ENCODE measurements at places on chromosomes 7 and 10.
A peak's percentile ranks its signal among the peaks of the same experiment; 100 is the strongest.

DNA sequence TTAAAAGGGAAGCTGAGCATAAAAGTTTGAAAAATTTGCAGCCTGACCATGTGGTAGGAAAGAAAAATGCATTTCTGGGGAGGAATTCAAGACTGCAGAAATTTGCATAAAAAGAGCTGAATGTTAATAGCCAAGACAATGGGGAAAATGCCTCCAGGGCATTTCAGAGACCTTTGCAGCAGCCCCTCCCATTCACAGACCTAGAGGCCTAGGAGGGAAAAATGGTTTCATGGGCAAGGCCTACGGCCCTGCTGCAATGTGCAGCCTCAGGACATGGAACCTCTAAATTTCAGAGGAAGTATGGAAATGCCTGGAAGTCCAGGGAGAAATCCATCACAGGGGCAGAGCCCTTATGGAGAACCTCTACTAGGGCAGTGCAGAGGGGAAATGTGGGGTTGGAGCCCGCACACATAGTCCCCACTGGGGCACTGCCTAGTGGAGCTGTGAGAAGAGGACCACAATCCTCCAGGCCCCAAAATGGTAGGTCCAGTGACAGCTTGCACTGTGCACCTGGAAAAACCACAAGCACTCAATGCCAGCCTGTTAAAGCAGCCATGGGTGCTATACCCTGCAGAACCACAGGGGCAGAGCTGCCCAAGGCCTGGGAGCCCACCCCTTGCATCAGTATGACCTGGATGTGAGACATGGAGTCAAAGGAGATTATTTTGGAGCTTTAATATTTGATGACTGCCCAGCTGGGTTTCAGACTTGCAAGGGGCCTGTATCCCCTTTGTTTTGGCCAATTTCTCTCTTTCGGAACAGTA is 243.8 kb downstream of the DNAJB9 start:
- DNase-seq, result no peak

DNA sequence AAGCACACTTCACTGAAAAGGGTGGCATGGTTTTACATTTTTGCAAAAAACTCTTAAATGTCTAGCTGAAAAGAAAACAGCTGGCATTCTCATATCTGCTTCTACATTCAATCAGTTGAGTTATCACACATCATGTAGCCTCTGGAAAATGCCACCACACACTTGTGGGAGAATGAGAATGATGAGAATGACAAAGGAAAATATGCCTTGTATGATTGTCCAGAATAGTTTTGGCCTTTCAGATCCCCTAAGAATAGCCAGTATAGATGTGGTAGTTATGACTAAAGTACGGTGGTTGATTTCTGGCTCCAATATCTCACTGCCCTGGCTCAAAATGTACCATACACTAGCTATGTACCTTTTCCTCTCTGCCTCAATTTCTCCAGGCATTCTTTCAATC is 30.2 kb upstream of the FRMD4A start:
- DNase-seq, result no peak

GRCh38 chr10:20040012-20040411 is 223.8 kb downstream of the PLXDC2 start:
- DNase-seq, result no peak

DNA sequence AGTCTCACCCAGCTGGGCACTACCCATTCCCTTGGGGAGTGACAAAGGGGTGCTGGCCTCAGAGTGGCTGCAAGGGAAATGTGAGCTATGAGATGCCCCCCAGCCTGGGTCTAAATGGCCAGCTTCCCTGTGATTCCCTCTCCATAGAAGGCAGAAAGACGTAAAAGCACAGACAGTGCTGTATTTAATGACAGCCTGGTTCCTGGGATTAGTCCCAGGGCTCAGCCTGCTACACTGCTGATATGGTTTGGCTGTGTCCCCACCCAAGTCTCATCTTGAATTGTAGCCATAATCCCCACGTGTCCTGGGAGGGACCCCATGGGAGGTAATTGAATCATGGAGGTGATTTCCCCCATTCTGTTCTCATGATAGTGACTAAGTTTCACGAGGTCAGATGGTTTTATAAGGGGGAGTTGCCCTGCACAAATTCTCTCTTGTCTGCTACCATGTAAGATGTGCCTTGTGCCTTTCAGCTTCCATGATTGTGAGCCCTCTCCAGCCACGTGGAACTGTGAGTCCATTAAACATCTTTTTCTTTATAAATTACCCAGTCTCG is 23.9 kb upstream of the CALN1 start:
- DNase-seq, result no peak

DNA sequence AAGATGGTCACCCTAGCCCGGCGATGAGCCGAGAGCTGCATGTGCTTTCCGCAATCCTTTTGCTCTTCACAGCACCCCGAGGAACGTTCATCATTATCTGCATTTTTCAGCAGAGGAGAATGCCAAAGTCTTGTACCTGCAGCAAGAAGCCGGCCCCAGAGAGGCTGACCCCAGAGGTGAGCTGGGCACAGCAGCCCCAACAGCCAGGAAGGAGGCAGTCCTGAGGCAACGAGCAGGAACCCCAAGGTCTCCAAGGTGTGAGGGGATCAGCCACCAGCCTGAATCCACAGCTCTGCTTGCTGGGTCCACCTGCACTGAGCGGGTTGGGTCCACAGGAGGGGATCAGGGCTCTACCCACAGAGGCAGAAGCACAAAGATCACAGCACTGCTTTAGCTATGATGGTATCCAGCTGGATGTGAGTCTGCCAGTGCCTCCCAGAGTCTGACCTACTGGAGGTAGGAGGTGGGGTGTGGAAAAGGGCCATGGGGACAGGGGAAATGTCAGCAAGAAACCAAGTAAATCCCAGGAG is 16.8 kb upstream of the GDF10 start:
- DNase-seq, result no peak

- DNase-seq, result no peak
Measured at GRCh38 chr7:114916261-114916892, 5.5 kb upstream of the MDFIC start.

- no peak for DNase-seq
Measured at GRCh38 chr7:106883456-106884026, 18.5 kb downstream of the PIK3CG start.

GRCh38 chr10:131779661-131780394 is 121.0 kb upstream of the PPP2R2D start:
- DNase-seq, result no peak

- peak; percentile 39 for DNase-seq
Measured at GRCh38 chr10:115001506-115002381, 63.7 kb downstream of the TRUB1 start.

DNA sequence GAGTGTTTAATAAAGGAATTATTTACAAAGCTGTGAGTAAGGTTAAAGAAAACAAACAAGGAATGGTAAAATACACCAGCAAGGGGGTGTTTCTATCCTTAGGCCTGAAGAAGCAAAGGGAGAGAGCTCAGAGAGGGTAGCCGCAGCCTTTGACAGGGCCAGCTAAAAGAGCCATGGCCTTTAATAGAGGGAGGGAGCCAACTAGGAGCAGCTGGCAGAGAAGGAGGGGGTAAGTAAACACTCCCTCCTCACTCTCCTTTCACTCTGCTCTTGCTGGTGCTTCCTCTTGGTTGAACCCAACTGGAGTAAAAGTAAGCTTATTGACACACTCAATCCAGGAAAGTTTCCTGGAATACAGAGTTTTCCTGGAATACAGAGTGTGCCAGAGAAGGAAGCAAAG is 87.5 kb downstream of the CH25H start:
- DNase-seq, result no peak

DNA sequence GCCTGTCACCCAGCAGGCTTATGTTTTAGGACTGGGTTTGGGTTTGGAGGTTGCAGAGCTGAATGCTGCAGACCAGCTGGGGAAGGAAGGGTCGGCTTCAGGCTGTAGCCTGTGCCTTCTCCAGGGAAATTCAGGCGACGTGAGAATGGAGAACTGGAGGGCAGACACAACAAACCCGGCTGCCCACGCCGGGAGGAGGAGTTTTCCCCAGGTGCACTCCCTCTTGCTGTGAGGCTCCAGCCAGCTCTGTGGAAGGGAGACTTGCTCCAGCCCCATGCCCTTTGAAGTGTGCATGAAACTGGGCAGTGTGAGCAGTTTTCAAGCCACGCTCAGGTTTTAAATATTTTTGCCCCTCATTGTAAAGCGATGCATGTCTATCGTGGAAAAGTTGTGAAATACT is 279.1 kb downstream of the CCSER2 start:
- no peak for DNase-seq

DNA sequence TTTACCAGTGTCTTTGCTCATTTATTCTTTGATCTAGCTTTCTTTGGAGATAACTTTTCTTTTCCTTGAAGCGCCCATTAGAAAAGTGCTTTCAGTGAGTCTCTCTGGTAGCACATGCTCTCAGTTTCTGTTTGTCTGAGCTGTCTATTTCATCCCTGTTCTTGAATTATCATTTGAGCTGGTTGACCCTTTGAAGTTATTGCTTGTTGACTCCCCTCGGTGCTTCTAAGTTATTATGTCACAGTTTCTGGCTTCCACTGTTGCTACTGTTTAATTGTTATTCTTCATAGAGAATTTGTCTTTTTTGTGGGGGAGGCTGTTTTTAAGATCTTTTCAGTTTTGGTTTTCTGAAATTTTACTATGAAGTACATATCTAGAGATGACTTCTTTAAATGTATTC is 11.4 kb upstream of the PRF1 start:
- no peak for DNase-seq

All from fibroblast of the aortic adventitia (primary cell).